Activated T-cell treated with anti-CD3 and anti-CD28 coated beads, Interleukin-2, amount 50 U/mL, for 72 hours (primary cell): ENCODE measurements at places on chromosomes 3 and 15. TPM values are rescaled to one million over a fixed set of nuclear protein-coding genes. Genes with fewer than 3 reads are reported as not detected.
A peak's percentile ranks its signal among the peaks of the same experiment; 100 is the strongest.

Gene SLCO2A1
- not detected for total RNA-seq

Gene LCTL
- not detected for total RNA-seq

Gene SYNPR
- total RNA-seq, result not detected

Gene IMPG2
- 0.82 TPM for total RNA-seq

Gene PSMA4
- 207 TPM for total RNA-seq

Gene MORC1
- not detected for total RNA-seq

Gene SRPRB
- 83.2 TPM for total RNA-seq

GRCh38 chr3:111781561-111782446, 77.3 kb upstream of the PHLDB2 start:
- DNase-seq, result no peak

DNA sequence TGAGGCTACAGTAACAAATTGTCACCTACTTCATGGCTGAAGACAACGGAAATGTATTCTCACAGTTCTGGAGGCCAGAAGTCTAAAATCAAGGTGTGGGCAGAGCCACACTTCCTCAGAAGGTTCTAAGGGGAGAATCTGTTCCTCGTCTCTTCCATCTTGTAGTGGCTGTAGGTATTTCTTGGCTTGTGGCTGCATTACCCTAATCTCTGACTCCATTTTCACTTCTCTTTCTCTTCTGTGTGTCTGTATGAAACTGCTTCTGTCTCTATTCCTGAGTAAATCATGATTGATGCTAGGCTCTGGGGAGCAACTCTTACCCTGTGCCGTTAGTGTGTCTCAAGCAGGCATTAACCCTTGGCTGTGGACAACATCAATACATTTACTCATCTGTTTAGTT, 164.7 kb downstream of the SQOR start:
- no peak for DNase-seq

DNA sequence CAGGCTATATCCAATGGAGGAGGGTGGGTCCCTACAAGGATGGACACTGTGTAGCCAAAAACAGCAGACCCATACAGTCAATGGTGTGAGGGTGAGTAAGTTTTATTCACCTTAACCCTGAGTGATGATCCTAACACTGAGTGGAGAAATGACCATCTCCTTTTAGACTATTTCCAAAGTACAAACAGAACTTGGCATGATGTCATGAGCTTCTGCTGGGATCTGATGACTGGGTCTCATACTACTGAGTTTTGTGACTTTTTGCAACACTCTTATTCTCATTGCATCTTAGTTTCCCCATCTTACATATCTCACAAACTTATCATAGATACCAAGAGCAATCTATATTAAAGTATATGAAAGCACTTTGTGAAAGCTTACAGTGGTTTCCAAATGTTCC, 330.3 kb upstream of the CFAP20DC start:
- DNase-seq, result no peak

DNA sequence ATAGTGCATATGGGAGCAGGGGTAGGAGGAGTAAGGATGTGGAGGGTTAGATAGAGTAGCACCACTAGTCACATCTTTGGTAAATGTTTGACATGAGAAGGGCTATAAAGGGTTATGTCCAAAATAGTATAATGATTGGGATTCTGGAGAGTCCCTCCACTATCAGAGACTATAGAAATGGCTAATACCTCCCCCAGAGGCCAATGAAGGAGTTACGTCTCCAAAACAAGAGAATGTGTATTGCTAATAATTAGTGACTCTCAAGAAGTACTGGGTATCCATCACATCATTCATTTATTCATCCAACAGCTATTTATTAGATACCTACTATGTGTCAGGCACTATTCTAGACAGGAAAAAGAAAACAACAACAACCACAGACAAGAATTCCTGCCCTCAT, 203.7 kb upstream of the UMPS start:
- DNase-seq, result no peak

DNA sequence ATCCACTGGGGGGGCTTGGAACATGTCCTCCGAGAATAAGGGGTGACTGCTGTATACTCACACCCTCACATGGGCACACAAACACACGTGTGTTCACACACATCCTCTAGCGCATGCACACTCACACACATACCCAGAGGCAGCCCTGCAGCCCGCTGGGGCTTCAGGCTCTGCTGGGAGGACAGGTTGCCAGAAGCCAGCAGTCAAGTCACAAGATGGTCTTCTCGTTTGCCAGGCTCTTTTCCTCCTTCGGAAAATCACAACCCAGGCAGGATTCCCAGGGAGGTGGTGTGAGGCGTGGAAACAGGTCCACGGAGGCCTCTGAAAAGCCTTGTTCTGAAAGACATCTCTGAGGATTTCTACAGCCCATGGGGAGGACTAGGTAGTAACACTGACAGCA, 26.8 kb downstream of the MEGF11 start:
- no peak for DNase-seq

GRCh38 chr3:66041116-66041515, 2.4 kb upstream of the MAGI1 start:
- no peak for DNase-seq

DNA sequence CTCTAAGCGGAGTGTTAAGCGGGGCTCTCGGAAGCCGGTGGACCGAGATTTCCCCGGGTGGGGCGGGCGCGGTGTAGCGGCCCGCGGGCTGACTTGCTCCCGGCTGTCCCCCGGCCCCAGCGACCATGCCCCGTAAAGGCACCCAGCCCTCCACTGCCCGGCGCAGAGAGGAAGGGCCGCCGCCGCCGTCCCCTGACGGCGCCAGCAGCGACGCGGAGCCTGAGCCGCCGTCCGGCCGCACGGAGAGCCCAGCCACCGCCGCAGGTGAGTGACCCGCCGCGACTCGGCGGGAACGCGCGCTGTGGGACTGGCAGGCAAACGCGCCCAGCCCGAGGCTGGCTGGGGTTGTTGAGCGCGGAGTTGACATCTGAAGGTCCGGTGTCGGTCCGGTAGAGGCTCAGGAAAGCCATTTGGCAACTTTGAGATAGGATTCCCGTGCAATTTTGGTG, 1.3 kb downstream of the SMC4 start:
- DNase-seq, result peak; percentile 44

GRCh38 chr15:32659340-32660155, 18.0 kb downstream of the SCG5 start:
- DNase-seq, result no peak

DNA sequence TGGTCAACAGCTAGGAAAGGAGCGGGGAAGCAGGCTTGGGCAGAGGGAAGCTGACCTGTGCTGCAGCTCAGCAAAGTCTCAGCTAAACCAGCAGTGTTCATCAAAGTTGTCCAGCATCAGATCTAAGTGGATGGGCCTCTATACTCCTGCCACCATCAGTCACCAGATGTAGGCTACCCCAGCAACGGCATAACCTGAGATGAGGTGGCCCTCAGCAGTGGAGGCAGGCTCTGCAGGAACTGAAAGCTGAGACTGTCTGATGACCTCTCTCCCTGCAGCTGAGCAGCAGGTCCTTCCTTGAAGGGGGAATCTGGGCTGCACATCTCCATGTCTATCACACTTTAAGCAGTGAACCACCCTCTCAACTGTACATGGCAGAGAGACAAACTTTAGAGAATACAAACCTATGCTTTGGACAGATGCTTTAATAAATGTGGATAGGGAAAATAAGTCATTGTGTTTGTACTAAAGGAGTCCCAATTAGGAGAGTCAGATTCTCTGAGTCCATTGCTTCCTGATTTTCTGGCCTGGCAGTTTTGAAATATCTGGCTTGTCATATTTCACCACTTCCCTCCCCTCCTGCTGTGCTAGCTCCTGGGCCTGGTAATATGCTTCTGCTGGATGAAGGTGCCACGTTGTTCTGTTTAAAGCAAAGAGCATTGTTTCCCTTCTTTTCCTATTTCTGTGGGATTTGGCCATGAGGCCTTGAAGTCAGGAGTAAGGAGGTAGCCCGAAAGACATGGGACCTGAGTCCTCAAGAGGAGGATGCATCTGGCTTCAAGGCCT, 11.1 kb upstream of the PSTPIP1 start:
- no peak for DNase-seq

GRCh38 chr3:128430301-128430700, 36.4 kb downstream of the DNAJB8 start:
- DNase-seq, result no peak

DNA sequence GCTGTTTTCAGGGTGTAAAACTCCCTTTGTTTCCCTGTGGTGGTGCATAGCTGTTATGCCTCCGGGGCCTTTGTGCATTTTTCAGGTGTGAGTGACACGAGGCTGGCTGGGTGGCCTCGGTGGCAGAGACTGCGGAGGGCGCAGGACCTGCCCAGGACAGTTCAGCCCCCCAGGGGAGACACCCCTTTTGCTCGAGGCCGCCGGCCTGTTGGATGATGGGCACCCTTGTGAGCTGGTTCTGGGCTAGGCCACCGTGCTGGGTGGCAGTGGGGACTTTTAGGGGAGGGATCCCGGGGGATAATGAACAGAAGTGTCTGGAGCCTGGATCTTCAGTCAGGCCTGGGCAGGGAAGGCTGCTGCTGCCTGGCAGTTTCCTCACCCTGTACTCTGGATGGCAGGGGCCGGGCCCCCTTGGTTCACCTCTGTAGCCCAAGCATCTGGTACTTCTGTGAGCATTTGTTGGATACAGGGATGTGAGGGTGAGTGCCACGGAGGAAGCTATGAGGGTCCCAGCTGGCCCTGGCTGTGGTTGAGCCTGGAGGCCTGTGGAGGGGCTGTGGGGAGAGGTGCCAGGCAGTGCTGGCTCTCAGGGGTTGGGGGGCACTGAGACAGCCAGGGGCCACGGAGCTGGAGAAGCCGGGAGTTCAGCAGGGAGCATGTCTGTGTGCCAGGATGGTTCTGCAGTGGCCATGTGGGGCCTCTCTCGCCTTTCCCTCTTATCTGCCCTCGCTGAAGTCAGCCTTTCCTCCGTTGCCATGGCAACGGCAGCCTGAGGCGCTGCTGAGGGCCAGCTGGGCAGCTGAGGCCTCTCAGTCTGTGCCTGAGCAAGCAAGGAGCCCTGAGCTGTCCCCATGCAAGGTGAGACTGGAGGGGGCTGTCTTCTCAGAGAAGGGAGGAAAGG, 49.0 kb downstream of the KY start:
- no peak for DNase-seq

DNA sequence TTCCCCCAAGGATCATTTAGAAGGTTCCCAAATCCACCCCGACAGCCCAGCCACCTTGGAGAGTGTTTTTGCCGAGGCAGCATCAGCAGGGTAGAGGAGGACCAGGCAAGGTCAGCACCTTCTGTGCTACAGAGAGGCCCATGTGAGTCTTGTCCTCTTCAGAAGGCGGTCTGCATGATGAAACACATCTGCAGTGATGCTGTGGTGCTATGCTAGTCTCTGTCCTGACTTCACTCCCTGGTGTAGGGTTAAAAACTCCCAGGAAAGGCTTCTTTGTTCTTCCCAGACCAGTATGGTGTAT, 87.9 kb downstream of the ITPR1 start:
- no peak for DNase-seq

DNA sequence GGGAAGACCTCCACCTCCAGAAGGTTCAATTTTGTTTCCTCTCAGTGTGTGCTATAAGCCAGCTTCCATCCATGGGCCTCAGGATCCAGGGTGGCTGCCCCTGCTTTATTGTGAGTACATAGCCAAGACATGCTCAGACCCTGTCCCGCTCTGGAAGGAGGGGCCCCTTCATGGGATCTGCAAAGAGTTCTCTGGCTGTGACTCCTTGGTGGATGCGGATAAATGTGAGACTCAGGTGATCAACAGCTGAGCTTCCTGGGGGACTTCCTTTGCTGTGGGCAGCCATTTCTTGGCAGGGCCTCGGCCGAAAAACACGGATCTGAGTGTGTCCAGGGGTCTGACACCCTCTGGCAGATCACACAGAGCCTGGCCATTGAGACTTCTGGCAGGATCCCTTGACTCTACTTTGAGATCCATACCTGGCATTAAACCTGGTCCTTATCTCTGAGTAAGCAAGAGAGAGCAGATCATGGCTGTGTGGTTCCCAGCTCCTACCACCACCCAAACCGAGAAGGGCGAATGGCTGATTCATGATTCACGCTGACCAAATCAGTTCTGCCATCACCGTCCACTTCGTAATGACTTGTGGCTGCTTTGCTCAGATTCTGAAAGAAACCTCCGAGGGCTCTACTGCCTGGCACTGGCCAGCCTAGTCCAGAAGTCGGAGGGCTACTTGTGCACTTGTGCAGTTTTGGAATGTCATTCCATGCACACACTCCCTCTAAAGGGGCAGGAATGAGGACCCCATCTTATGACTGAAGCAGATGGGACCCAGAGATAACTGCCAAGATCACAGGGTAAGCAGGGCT, 68.1 kb downstream of the SENP2 start:
- DNase-seq, result no peak

DNA sequence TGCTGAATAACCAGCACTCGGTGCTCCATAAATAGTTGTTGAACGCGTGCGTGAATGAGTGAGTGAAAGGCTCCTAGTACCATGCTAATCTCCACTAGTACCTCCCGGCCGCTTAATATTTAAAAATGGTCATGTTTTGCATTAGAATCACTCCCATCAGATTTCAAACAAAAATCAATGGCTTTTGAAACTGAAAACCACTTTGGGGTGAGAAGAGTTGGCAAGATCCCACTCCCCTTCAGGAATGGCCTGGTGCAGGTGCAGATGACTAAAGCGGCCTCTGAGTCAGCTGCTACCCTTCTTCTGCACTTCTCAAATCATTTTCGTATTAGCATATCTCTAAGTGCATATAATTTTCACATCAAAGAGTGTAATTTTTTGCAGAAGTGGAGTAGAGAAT, 425.3 kb upstream of the PROK2 start:
- no peak for DNase-seq

- no peak for DNase-seq
Measured at GRCh38 chr3:46401579-46401978, 5.3 kb downstream of the CCR5AS start.

- DNase-seq, result no peak
Measured at GRCh38 chr15:74626752-74627692, 11.4 kb downstream of the CLK3 start.

DNA sequence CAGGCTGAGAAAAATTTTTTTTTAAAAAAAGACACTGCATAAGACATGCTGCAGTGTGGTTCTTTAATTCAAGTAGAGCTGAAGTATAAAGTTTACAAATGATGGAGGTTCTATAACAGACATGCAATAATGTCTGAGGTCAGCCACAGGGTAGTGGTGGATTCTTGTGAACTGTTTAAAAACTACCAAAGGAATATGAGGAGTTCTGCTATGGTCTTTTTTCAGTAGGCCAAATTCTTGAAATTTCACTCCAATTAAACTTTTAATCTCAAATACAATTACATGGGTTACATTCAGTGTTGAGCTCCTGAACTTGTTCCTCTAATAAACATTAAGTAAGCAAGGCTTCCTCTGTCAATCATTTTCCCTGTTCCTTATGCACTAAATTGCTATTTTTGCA, 122.7 kb downstream of the PLD1 start:
- DNase-seq, result no peak

- DNase-seq, result no peak
Measured at GRCh38 chr3:108222853-108223565, 785 bp upstream of the IFT57 start.

DNA sequence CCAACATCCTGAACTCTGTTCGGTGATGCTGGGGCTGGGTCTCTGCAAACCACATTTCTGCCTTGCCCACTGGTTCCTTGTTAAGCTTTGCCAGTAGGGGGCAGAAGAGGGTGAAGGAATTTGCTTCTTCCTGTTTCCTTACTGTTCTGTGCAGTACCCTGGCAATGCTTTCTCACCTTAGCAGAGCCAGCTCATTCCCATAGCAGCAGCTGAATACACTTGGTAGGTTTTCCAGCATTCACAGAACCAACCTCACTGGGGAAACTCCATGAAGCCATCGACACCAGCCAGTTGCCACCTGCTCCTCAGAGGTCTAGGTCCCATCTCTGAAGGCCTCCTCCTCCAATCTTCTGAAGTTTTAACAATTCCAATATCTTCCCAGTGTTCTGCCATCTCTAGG, 308.4 kb downstream of the PDCD6IP start:
- DNase-seq, result peak; percentile 23

GRCh38 chr3:38229036-38229435, 36.6 kb upstream of the SLC22A13 start:
- no peak for DNase-seq

GRCh38 chr15:44082558-44083157, 112.4 kb downstream of the FRMD5 start:
- no peak for DNase-seq
